ENCODE measurements at places on chromosomes 11 and 22.

DNA sequence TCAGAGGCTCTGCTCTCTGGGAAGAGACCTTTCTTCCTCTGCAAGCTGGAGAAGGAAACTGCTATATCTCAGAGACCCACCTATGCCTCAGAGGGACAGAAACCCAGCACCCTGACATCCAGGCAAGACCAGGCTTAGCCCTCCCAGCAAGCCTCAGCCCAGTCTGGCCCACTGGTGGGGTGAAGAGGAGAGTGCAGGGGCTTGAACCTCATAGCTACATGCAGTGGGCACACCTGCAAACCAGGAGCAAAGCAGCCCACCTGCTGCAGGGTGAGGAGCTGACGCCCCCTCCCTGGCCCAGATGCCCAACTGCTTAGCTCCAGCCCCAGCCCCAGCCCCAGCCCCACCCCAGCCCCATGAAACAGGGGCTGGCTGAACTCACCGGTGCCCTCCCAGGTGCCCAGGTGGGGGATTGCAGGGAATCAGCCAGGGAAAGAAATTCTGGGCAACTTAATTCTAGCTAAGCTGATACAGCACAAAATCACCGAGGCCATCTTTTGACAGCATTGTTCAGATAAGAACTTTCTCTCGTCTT is 246.8 kb downstream of the BUD13 start:
- no peak for DNase-seq

GRCh38 chr11:12161137-12161536 is 50.7 kb downstream of the MICAL2 start:
- peak; percentile 27 for DNase-seq

GRCh38 chr22:20238901-20239675 is 29.0 kb downstream of the RTN4R start:
- peak; percentile 87 for DNase-seq

DNA sequence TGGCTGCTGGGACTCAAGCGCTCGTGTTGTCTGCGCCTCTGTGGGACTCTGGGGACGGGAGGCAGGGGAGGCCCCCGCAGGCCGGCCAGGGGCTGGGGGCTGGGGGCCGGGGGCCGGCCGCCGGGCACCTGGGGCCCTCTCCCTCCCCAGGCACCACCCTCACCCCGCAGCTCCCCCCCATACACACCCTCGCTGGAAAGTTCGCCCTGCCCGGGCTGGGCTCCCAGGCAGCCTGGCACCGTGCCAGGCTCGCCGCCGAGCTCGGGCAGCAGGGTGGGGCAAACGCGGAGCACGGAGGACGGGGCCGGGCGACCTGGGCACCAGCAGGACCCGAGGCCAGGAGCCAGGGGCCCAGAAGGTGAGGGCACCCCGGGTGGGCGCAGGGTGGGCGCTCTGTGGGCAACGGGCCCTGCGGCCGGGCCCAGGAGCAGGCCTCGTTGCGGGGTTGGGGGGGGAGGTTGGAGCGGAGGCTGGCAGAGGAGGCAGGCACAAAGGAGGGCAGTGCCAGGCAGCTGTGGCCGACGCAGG is 76.7 kb upstream of the WNT7B start:
- peak; percentile 79 for DNase-seq

DNA sequence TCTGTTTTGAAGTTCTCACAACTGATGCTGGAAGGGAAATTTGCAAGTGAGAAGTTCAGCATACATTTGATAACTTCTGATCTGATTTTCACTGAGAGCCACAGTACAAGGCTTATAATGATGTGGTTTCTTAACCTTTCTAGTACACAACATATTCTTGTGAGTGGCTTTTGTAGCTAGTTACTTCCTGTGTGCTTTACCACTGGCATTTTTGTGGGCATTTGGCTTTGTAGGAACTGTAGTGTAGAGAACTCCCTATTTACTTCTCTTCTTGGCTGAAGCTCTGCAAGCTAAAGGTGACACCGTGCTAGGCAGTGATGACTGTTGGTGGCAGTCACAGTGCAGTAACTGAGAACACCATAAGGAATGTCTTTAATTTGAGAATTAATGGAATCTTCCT is 14.9 kb downstream of the USP47 start:
- DNase-seq = no peak

- DNase-seq = no peak
Measured at GRCh38 chr11:60835534-60835846, 6.4 kb upstream of the CCDC86 start.

- peak; percentile 12 for DNase-seq
Measured at GRCh38 chr11:69931994-69932910, 113.0 kb upstream of the FGF3 start.

DNA sequence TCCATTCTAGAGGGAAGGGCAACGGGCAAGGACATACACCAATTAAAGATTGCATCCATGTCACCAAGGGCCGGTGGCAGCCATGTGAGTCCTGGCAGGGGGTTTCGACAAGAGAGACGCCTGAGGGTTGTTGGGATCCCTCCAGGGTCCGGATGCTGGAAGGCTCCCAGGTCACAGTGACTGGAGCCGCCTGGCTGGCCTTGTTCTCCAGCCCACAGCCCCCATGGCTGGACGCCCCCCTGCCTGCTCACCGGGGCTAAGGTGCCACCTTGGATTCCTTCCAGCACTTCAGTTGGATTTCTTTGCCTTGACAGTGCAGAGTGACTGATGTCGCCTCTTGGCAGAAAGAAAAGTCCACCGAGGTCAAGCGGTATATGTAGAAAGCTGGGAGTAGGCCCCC is 42.6 kb downstream of the ANO1 start:
- no peak for DNase-seq
